ENCODE measurements at places on chromosomes 5 and 9.

DNA sequence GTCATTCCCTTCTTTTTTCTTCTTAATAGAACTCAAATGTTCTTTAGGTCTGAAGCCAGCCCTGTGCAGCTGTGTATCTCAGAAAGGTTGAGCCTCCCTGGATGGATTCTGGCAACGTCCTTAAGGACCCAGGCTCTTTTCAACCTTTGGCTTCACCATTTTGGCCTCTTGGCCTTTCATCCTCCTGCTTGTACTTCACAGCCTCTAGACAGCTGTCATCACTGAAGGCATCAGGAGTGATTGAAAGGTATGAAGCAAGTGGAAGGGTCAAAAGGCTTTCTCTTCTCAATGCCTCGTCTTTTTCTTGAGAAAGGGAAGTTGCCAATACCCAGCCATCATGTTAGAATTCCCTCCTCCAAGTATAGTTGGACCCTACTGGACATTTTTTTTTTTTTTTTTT is 81.2 kb upstream of the RANBP3L start:
- no peak for DNase-seq

GRCh38 chr5:90939211-90939610 is 380.6 kb downstream of the ADGRV1 start:
- no peak for DNase-seq

DNA sequence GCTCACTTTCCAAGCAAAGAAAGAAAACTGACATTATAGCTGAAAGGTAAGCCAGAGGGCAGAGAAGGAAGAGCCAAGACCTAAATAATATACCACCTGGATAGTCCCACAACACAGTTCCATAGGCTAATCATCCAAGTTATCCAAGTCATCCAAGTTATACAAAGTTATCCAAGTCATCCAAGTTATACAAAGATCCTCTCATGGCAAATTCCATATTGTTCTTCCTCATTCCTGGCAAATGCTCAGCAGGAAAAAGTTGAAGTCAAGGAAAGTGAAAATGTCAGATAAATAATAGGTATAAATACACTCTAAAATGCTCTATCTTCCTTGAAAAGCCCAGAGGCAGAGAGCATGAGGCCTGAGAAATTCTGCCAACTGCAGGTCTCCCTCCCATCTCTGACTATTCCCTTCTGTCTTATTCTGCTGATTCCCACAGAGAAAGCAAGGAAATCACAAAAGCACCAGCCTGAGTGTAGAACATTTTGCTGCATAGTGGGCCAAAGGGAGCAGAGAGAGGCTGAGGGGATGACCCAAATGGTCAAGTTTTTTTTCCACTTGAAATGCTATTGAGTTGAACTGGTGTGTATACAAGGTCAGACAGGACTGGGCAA is 12.5 kb downstream of the MCTP1 start:
- DNase-seq = no peak

- DNase-seq = no peak
Observed at GRCh38 chr5:516338-516925, 7.8 kb downstream of the SLC9A3 start.

DNA sequence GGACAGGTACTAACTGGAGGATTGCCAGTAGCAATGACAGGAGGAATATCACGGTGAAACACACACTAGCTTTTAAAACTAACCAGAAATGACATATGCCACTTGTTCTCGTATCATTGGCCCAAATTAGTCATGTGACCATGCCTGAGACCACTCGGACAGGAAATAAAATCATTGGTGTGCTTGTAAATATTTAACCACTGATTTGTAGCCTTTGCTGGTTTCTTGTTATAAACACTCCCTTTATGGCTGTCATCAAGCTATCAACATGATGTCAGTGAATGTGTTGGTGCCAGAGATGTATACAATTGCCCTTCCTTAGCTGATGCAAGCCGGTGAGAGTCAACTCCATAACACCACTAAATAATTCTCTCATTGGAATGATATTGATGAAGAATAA is 123.7 kb upstream of the ANKH start:
- DNase-seq = no peak
